ENCODE measurements at places on chromosomes 2 and 18. TPM values are rescaled to one million over a fixed set of nuclear protein-coding genes. Genes with fewer than 3 reads are reported as not detected.

The IL36G gene
- total RNA-seq: not detected

GRCh38 chr18:22934789-22935188 lies 1.7 kb downstream of the RBBP8 start:
- H3K27me3 ChIP-seq: no peaks in the 10 kb centered on the region
- peaks cover 7% of the 10 kb centered on the region for H3K4me1 ChIP-seq
- no peak overlapping the region for H3K4me3 ChIP-seq
- H3K36me3 ChIP-seq: no peaks in the 10 kb centered on the region
- DNase-seq: no peak
- no peak overlapping the region for H3K27ac ChIP-seq

The KYNU gene
- total RNA-seq: 37.7 TPM

The COLEC12 gene
- not detected for total RNA-seq

The GRB14 gene
- total RNA-seq: 24.3 TPM

The LIMS2 gene
- total RNA-seq: 19.3 TPM
